ENCODE measurements at places on chromosomes 4 and X.
A peak's percentile ranks its signal among the peaks of the same experiment; 100 is the strongest.

DNA sequence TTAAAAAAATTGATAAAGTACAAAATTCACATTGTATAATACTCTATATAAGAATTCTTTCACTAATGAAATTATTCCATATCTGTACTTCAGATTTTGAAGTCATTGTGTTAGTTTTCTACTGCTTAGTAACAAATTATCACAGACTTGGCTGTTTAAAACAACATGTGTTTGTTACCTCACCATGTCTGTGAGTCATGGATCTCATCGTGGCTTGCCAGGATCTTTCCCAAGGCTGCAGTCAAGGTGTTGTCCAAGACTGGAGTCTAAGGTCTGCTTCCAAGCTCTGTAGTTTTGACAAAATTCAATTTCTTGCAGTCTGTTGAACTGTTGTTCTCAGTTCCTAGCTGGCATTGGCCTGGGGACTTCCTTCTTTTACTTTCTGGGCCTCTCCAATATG is 1286.9 kb downstream of the ADGRL3 start:
- no peak for DNase-seq

DNA sequence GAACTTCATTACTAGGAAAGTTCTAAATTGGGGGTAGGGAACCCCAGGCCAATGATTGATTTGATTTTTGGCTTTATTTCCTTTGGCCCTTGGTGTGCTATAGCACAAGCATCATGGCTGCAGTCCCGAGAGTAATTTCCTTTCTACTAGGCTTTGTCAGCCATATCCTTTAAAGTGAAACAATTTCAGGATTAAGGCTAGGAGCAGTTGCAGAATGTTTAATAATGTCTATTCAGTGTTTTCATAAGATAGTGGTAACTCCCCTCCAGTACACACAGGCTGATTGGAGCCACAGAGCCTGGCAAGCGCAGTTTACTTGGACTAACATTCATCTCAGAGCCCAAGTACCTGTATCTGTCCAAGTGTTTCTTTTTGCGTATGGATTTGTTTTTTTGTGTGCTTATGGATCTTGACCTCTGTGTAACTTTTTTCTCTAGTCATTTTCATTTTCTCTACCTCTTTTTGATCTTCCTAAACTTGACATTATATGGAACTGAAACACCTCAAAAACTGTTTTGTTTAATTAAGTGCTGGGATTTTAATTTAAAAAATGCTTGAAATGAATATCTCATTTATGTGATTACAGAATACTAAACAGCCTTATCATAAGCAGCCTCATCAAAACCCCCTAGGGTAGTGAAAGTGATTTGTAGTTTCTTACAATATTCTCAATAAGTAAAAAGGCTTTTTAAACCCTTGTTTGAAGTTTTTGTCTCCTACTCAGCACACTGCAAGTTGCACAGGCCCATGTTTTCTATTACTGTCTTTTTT is 7.5 kb downstream of the STIM2 start:
- DNase-seq = no peak

GRCh38 chr4:26804451-26804850 is 56.2 kb upstream of the STIM2 start:
- DNase-seq = no peak

DNA sequence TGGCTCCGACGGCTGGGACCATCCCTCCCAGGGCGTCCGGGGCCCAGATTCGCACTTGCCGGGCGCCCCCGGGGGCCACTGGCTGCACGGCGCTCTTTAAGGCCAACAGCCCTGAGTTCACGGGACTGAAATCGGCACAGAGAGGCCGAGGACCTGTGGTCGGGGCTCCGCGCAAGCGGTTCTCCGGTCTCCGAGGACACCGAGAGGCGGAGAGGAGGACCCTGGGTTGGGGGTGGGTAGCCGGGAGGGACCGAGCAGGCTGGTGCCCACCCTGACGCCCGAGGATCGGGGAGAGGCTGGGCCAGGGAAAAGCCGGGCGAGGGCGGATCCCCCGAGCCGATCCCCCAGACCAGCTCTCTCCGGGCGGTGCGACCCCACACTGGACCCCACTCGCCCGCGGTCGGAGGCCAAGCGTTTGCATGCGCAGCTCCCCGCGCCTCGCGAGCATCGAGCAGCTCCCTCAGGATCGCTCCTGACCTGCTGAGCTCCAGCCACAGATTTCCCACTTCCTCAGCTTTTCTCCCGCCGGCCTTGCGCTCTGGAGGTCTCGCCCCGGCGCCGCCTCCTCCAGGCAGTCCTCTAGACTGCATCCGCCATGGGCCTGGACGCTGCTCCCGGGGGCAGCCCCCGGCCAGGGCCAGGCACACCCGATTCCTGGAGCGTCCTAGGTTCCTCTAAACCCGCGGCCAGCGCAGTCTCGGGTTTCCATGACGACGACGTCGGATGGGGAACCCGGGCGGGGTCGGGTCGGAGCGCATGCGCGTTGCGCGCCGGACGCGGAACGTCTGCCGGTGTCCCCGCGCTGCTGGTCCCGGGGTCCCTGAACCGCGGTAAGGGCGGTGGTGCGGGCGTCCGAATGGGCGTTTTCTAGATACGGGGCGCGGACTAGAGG is 17.6 kb upstream of the NAT8L start:
- DNase-seq = peak; percentile 90

DNA sequence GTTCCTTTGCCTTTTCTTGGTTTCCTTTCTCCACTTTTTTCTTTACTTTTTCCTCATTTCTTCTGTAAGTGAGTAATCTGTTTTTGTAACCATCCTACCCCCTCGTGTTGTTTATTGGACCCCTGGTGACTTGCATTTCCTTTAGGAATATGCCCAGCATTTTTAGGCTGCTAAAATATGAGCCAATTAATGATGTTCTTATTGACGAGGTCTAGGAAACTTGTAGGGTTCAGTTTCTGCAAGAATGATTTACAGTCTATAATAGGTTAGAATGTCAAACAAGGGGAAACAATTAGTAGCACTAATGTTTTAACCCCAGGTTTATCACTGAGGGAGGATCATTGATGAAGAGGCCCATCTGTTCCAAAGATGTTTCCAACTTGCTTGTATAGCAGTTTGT is 79.0 kb downstream of the CPE start:
- DNase-seq = no peak

DNA sequence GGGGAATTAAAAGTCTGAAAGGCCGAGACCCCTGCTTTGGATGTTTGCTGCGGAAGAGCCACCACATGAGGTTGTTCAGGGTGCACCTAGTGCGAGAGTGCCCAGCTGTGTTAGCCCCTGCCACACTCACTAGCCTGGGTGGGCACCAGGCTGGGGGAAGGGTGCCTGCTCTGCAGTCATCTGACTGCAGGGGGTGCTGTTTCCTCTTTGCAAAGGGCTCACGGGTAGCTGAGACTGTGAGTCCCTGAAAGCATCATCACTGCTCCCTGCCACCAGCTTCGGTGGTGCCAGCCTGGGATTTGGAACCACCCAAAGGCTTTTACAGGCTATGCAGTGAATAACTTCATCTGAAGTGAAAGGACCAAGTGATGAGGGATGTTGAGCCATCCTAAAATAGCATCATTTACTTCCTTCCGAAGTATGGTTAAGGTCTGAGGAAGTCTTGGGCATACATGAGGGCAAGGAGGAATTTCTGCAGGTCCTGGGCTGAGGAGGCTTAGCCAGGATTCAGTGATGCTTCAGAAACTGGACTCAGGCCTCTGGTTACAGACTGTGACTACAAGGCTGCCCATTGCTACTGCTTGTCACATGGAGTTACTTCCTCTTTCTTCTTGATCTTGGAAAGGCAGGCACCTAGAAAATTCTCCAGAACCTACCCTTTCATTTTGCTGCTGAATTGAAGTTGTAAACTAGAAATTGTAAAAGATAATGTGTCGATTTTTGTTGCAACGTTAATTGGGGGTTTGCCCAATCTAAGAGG is 293.2 kb upstream of the PRPS2 start:
- no peak for DNase-seq

DNA sequence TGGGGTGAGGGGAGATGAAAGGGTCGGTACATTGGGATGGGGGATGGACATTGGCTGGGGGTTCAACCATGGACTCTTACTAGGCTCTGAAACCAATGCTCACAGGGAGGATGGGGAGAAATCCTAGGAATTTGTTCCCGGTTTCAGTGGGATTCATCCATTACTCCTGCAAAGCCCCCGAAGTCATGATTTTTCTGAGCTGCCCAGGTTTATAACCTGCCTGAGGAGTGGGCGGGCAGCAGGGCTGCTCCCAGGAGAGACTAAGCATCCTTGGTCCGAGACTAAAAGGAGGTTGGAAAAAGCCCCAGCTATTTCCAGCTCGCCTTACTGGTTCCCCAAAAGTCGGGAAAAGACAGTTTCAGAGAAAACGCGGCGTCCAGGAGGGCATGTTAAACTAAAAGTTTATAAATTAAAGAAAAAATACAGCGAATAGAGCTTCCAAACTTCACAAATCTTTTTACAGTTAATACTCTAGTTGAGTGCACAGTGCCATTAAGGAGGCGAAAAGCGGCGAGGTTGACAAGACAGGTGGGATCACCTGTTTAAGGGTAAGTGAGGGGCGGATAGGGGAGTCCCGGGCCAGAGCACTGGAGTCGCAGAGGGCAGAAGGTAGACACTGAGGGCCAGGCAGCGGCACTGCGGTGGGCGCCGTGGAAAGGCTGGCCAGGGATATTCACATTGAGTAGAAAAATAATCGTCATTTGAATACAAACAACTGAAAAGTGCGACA is 3.7 kb downstream of the NKX3-2 start:
- no peak for DNase-seq

DNA sequence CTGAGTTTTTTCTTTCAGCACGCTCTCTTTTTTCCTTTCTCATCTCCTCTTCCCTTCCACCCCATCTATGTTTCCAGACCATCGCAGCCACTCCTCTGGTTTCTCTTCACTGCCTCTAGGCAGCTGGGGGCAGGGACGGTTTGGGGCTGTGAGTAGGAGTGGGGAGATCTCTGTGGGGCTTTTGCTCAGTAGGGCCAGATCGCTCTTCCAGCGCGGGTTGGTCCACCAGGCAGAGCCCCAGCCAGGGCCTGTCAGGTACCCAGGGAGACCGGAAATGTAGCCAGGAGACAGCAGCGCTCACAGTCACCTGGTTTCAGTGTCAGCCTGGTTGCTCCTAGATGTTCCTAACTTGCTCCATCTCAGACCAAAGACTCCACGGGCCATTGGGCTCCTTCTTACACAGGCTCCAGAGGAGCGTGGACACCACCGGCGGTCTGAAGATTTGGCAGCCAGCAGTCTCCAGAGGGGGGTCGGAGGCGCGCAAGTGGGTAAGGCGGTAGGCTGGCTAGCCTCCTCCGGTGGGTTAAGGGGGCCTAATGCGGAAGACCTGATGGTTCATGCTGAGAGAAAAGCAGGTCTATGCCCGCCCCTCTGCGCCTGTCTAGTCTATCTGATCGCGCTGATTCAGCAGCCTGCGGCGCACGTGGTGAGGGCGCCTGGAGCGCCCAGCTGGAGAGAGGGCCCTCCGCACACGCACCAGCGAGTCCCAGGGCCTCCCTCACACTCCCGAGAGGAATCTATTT is 1.8 kb downstream of the FGF5 start:
- no peak for DNase-seq

GRCh38 chr4:36841583-36842326 is 402.8 kb upstream of the NWD2 start:
- no peak for DNase-seq

- no peak for DNase-seq
Measured at GRCh38 chr4:182749667-182750167, 167.5 kb downstream of the DCTD start.

- no peak for DNase-seq
Measured at GRCh38 chr4:1463088-1463926, 57.1 kb upstream of the NKX1-1 start.

DNA sequence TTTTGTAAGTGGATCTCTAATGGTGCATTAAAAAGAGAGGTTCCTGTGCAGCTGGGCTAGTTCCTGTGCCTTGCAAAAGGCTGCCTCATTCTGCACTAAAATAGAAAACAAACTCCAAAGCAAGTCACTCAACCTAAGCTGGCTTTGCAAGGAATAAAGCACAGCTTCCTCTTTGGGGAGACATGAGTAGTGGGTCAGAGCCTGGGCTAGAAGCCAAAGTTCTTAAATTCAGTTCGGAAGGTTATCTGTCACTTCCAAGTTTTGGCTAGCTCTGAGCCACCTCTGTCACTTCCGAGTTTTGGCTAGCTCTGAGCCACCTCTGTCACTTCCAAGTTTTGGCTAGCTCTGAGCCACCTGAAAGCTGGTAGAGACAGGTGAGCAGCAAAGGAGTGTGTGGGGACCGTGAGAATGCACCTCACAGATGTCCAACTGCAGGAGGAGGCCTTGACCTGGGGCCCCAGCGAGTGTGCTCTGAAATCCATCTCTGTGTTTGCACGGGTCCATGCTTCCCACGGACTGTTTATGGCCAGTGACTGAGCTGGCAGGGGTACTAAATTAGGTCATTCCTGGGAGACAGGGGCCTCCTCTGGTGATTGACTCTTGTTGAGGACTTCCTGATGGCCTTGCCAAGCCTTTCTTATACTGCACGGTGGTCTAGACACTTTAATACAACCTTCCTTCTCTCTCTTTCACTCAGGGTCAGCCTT is 36.4 kb upstream of the MAMLD1 start:
- no peak for DNase-seq

DNA sequence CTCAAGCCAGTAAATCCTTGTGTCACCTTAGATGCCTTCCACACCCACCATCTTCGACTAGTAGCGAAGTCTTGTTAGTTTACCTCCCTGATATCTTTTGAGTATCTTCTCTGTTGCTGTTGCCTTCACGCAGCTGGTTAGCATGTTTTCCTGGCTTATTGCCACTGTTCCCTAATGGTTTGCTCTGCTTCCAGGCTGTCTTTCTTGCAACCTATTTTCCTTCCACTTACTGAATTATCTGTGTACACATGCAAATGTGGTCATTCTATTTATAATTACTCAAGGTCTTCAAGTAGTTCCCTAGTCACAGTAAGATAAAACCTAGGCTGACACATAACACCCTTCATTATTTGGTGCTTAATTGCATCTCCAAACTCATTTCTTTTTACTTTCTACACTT is 89.5 kb downstream of the UGT8 start:
- no peak for DNase-seq

DNA sequence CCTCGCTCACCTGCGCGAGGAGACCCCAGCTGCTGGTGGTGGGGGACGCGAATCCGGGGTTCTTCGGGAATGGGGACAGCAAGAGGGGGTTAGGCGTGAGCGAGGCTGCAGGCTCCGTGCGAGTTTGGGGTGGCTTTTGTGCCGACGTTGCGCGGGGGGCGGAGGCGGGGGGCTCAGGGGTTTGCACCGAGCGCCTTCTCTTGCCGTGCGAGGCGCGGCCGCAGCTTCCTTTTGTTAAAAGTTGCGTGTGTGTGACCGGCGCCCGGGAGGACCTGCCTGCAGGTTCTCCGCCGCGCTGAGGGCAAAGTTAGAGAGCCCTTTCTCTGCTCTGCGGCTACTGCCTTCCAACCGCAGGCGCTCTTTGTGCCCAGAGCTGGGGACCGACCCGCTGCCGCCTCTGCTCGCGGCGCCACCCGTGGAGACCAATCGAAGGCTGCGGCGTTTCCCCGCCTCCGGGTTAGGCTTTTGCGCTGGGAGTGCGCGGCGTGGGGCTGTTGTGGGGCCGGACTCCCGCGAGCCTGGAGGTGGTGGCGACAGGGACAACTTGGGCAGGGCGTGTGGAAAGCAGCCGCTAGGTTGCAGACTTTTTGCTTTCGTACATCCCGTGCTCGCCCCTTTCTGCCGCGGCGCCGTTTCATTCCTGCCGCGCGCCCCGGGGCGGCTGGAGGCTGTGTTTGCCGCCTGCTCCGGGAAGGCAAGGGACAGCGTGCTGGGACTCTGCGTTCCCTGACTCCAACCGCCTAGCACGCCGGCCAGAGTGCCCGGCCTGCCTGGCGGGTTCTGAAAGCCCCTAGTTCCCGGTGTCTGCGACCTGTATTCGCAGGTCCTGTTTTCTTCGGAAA is 716 bp downstream of the KIT start:
- peak; percentile 1 for DNase-seq

GRCh38 chr4:15410750-15411149 is 17.1 kb upstream of the C1QTNF7 start:
- peak; percentile 16 for DNase-seq
